ENCODE measurements at places on chromosomes 4 and X.

DNA sequence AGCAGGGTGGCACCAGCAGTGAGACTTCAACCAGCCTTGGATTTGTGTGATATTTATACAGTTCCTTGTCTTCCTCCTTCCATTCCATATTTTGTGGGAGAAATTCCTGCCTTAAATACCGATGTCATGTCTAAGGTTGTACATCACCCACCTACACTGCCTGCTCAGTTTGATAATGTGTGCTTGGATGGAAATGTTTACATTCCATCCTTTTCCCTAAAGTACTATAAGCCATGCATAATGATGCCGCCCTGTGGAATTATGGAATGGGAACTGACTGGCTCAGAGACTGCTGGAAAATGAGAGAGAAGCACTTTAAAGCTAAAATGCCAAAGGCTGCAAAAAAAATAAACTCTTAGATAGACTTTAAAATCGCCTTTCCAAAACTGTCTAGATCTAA is 11.3 kb upstream of the GLUD2 start:
- no peak for DNase-seq

DNA sequence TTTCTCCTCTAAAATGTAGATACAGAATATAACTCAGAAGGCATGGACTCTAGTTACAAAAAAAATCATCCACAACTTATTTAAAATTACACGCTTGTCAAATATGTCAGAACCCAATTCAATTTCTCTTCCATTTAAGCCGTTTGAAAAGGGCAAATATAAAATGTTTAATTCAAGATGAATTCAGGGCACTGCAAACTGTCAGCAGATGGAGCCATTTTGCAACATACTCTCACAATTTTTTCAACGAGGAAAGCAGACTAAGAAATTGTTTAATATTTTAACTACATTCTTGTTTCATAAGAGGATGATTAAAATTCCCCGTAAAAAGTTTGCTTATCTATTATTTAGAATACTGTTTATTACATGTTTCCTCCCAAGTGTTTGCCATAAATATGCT is 321.3 kb upstream of the CPXCR1 start:
- DNase-seq, result no peak

DNA sequence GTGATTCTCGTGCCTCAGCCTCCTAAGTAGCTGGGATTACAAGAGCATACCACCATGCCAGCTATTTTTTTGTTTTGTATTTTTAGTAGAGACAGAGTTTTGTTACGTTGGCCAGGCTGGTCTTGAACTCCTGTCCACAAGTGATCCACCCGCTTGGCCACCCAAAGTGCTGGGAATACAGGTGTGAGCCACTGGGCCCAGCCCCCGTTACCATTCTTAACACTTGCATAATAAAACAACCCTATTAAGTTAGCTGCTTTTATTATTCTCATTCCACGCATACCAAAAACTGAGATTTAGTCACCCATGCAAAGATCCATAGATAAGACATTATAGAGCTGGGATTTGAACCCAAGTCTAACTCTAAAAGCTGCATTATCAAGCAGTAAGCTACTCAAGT is 6.0 kb upstream of the TEX13A start:
- DNase-seq, result no peak

- DNase-seq, result no peak
Observed at GRCh38 chr4:93144644-93145043, 683.9 kb upstream of the ATOH1 start.

DNA sequence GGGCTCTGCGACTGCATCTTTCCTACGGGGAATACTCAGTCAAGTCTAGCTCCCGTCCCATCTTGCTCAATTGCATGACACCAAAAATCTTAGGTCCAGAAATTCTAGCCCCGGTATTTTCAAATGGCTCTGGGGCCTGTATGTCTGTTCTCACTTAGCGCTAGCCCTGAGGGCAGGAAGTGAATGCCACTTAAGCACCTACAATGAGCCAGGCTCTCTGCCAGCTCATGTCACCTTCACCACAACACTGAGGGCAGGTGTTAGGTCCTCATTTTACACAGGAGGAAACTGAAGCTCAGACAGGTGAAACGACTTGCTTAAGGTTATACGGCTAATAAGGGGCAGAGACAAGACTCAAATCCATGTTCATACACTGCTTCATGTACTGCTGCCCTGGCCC is 282.8 kb downstream of the PPP1R2C start:
- no peak for DNase-seq

DNA sequence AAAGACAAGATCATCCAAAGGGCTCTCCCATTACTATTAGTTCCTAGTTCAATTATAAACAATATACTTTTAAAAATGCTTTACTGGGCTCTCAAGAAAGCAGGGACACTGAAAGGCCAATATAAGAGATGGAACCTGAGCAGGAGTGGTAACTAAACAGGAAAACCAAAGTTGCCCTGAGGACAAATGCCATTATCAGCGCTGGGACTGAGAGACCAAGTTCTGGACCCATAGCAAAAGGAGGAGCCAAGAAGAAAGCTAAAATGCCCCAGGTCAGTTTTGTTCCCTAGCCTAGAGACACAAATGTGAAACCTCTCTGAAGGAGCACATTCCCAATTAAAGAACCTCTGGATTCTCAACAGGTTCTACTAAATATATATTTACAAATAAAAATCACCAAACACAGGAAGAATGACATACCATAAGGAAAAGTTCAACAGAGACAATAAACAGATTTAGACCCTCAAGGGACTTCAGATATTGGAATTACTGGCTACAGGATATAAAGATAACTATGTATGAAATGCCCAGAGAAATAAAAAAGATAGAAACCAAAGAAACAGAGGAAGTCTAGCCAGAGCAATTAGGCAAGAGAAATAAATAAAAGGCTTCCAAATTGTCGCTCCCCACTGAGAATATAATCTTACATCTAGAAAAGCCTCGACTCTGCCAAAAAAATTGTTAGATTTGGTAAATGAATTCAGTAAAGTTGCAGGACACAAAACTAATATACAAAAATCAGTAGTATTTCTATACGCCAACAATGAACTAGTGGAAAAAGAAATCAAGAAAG is 67.1 kb downstream of the KLHL8 start:
- no peak for DNase-seq

- DNase-seq, result no peak
Observed at GRCh38 chrX:38233891-38234667, 13.4 kb upstream of the SRPX start.

DNA sequence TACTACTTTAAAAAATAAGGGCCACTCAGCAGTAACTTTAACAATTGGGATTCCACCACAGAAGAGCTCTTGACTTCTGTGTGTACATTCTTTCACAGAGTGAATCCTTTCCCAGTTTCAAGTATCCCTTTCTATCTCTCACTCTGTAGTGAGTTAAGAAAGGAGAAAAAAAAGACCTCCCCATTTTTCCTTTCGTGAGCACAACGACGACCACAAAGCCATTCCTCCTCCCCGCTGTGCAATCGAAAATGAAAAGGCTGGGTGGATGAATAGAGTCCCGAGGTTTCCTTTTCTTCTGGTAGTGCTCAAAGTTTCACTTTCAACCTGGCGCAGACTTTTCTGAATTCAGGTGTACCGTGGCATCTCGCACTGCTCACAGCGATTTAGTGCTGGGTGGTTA is 58.0 kb downstream of the TAB3 start:
- no peak for DNase-seq

DNA sequence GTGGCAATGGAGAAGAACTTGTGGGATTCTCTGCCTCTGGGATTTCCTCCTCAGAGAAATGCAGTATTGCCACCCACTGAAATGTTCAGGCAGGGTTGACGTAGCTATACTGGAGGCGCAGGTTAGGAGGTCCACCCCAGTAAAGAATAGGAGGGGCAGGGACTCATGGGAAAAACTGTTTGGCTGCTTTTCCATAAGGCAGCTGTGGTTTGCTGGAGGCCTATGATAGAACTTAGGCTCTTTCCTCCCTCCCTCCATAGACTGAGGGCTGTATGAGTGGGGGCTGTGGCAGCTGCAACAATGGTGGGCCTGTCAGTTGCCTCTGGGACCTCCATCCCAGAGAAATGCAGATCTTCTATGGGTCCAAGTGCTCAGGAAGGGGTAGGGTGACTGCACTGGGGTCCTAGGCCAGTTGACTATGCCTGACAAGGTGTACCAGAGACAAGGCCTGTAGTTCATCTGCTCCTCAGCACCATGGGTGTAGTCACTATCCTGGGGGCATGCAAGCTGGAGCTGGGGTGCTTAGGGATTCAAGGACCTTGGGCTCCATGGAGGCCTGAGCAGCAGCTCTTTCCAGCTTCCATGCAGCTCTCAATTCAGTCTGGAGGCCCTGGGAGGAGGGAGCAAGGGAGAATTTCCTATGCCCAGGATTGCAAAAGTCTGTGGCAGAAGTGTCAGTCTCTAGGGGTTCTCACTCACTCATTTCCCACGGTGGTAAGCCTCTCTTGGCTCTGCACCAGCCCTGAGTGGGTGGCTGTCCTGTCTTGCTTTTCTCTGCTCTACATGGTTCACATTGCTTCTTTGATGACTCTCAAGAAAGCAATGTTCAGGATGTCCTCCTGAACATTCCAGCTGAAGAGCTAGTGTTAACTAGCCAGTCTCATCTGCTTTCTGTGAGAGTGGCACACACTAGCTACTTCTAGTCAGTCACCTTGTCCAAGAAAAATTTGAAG is 353.0 kb downstream of the IDS start:
- no peak for DNase-seq

DNA sequence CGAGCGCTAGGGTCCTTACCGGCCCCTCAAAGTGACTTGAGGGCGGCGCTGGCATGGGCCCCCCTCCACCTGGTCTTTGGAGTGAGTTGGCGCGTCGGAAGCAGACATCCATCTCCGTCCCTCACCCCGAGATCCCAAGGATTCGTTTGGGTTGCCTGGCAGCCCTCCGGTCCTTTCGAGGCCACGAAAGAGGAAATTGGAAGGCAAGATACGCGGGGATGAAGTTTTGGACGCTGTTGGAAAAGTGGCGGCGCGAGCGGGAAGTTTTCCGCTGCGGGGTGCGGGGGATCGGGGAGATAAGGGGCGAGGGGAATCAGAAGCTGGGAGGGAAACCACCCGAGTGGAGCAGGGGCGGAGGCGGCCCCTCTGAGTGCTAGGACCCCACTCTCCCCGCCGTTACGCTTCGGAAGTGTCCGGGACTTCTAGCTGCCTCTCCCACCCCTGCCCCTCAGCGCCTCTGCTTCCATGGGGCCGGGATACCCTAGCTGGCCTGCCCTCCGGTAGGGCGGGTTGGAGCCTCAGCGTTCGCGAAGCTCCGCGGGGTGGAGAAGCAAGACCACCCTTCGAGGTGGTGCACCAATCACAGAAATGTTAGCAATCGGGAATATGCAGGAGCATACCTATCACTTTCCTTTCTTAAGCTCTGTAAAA is 57.8 kb downstream of the FRMPD3 start:
- no peak for DNase-seq

DNA sequence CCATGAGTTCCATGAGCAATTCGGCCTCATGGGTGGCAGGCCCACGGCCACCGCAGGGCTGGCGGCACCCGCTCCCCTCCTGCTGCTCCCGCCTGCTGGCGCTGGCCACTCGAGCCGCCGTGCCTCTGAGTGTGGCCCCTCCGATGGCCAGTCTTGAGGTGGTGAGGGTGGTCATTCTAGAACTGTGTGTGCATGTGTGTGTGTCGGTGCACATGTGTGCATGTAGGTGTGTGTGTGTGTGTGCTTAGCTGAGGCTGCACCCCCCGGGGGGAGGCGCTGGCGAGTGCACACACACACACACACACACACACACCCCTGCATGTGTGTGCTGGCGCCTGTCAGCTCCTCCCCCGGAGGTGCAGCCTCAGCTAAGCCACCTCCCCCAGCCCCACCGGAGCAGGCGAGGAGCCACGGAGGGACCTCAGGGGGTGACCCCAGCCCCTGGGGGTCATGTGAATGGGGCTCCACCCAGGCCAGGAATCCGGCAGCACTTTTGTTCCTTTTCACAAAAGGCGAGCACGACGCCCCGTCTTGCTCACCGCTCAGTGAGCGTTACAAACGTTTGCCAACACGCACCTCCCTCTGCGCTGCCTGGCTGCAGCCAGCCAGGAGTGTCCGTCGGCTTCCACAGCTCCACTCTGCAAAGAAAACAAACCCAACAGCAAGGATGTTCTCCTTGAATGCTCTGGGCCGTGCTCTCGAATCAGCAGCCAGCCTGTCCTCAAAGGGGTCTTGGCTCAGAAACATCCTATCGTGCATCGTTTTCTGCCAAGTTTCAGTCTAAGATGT is 29.9 kb downstream of the FGFRL1 start:
- no peak for DNase-seq

DNA sequence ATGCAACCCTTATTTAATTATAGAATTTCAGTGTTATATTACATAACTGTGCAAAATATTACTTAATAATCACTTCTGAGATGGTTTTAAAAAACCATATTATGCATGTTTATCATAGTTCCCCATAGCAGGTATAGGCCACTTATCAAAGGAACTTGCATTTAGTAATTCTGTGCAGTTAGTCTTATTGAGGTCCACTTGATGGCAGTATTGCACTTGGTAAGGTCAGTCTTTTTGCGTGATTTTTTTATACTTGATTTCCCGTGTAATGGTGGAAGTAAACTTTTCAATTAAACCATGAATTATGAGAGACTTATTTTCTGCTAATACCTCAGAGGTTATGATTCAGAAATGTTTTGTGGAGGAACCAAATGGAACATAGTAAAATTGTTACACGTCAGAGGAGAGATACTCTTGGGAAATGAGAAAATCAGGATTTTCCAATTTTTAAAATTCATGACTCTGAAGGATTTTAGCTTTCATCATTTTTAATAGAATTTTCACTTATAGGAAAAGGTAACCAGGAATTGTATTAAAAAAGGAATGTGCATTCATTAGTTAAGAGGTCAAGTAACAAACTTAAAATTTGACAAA is 230.0 kb downstream of the CCSER1 start:
- no peak for DNase-seq

DNA sequence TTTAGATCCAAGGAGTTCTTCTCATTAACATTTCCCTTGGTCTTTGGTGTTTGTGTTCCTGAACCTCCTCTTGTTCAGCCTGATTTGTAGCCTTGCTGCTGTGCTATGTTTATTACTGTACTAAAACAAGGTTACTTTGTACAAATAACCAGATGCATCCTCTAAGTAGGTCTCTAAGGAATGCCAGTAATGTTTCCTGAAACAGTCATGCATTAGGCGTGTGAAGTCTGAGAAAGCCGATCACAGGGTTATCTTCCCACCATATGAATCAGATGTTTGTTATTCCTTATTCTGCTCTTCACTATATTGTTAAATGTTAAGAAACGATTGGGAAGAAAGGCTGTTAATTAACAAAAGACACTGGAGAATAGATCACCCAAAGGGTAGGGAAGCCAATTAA is 66.9 kb downstream of the GALNTL6 start:
- DNase-seq, result no peak
